ENCODE measurements at places on chromosomes 2 and 18. TPM values are rescaled to one million over a fixed set of nuclear protein-coding genes. Genes with fewer than 3 reads are reported as not detected.

G6PC2 gene
- total RNA-seq: not detected

ABCG5 gene
- not detected for total RNA-seq

C2orf66 gene
- total RNA-seq: 0.26 TPM

RETSAT gene
- 61.6 TPM for total RNA-seq

TCF7L1 gene
- total RNA-seq: 0.83 TPM

NYAP2 gene
- not detected for total RNA-seq

GTF3C2 gene
- 19.2 TPM for total RNA-seq

Data from fibroblast of lung (primary cell).